NCI-H1092 treated with DMSO at 0.1 percent for 48 hours (cell line): ENCODE measurements at places on chromosomes 4 and X.

DNA sequence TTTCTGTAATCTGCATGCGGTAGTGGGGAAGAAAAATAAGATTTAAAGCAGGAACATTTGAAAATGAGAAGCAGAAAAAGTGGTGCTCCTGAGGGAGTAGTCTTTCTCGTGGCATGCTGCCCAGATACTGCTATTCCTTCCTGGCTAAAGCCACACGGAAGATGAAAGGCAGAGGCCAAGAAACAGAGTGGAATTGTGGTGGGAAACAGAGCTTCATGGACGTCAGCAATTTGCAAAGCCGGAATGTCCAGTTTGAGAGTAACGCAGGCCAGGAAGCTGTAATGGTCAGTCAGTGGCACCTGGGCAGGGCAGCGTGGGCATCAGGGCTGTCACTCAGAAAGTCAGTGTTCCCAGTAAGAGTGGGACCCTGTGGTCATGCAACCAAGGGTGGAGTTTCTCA is 63.7 kb upstream of the FMR1 start:
- DNase-seq: no peak

DNA sequence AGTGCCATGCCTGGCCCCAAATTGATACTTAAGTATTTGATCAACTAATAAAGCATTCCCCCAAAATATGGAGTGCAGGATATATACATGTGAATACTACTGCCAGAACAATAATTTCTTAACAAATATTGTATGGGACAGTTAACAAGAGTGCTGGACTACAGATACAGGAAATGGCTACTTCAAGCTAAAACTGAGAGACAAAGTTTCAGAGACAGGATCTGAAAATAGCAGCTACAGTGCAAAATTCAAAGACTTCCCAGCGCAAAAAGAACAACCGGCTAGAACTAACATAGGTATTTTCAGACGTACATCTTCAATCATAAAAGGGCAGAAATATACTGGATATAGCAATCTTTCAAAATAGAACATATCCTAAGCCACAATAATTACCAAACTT is 6.3 kb downstream of the ATRX start:
- DNase-seq: no peak

DNA sequence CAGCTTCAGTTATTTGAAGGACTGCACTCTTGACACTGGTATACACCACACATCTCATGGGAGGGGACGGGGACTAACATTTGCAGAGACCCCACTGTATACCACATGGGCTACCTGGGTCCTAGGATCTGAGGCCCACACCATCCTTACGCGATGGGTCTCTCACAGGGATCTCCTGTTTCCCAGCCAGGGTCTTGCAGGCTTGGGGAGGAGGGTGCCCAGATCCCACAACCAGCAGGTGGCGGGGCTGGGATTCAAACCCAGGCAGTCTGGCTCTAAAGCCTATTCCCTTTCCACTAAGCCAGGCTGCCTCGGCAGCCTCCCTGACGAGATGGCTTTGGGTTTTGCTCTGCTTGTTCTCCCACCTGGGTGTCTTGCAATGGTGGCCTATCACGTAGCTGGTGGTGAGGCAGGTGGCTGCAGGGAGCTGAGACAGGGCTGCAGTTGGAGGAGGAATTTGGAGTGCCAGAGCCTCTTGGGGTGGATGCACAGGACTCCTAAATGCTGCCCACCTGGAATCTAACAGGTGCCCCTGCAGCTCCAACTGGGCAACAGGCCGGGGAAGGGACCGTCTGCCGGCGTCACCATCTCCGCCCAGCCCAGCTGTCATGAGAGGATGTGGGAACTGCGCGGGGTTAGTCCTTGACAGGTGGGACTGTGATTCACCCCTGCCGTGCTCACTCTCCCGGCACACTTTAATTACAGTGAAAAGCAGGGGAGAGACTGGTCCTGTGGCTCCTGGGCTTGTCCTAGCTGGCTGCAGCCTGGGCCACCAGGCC is 110.7 kb downstream of the PSAPL1 start:
- DNase-seq: peak; percentile 88

GRCh38 chr4:40202474-40202873 is 5.6 kb downstream of the RHOH start:
- DNase-seq: no peak

DNA sequence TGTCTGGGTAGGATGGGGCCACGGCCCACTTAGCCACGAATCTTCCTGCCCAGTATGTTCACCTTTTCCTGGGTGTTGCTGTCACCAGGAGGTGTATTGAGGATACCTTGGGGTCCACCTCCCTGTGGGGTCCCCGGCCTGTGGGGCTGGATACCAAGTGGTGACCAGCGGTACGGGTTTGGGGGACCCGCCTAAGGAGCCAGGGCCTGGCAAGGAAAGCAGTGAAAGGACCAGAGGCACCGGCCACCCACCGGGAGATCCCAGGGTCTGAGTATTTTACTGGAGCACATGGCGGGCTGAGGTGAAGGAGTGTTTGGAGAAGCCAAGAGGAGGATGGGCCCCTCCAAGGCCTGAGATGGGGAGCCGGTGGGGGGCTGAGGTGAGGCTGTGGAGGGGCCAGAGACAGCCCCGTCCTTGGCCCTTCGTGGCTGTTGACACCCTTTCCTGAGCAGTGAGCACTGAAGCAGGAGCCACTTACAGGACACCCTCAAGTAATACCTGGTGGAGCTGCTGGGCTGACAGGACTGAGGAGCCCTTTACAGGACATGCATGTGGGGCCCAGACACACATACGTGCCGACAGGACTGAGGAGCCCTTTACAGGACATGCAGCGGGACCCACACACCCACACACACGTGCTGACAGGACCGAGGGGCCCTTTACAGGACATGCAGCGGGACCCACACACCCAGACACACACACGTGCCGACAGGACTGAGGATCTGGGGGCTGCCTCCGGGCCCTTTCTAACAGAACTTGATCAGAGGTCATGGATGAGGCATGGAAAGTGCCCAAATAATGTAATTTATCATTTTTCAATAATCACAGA is 38.4 kb downstream of the TMEM271 start:
- no peak for DNase-seq

DNA sequence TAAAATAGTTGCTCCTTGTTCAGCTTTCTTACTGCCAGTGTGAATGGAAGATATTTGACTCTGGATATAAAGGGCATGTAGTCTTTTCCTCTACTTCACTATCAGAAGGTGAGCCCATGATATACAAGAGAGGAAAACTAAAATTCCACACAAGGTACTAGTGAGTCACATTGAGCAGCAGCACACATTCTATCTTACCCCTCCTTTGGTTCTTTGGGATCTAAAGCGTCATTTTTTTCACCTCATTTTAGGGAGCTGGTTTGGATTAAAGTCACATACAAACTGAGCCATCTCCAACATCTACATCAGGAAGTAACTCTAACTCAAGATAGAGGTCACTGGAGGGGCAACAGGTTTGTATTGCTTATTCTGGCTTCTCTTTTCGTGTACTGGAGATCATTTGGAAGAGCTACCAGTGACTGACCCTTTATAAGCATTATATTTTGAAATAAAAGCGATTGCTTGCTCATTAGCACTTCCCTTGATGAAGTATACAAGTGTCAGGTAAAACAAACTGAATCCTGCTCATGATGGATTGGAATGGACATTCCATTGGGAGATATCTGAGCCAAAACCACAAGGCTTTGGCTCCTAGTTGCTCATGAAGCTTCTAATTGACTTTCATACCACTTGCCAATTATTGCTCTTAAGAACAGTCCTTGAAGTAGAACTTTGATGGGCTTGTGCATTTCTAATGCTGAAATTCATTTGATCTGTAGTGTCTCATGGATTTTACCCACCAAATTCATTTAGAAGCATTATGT is 124.1 kb downstream of the SPCS3 start:
- DNase-seq: no peak

DNA sequence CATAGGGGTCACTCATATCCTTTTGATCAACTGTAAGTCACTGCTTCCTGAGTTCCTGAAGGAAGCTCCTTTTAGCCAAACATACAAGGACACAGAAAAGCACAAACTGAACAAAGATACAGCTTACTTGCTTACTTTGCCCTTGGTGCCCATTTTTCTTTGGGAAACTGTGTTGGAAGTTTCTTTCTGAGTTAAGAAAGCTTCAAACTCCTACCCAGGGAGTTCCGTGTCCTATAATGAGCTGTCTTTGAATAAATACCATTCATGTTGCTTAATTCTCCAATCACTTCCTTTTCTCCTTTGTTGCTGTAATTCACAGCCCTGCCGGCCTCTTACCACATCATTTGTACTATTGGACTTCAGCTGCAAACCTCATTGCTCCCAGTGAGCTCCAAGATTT is at the start of gene ADH4:
ADH4 (minus strand) TSS at position 228 of the 400 bp plus-strand sequence; CDS start at position 153, 75 bp downstream.
- no peak for DNase-seq

DNA sequence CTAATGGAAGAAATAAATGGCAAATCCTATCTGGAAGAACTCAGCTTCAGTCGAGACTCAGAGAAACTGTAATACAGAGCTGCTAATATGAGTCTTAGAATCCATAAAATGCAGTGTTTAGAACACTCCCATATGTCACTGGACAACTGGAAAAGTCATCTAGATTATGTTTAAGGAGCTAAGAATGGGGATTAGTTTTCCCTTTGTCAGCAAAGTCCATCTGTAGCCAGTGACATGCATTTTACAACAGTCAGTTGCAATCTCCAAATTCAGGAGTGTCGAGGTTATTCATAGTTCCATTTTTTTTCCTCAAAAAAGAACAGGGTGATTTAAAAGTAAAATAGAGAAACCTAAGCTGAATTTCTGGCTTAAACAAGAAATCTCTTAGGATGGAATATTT is 516.6 kb upstream of the GALNT7 start:
- no peak for DNase-seq

DNA sequence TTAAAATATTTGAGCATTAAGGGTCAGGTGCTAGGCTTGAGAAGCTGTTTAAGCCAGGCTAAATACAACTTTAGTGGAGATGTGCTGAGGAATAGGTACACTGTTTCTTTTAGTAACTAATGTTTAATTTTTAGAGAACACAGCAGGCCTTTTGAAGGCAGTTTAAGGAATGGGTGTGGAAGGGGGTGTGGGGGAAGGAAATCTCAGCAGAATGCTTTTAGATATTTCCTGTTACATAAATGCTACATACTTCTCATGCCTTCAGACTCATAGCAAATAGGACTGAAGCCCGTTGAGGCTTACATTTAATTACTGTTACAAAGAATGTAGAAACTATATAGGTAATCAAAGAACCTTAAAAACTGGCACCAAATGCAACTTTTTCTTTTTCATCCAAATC is 66.3 kb downstream of the WWC2 start:
- no peak for DNase-seq

DNA sequence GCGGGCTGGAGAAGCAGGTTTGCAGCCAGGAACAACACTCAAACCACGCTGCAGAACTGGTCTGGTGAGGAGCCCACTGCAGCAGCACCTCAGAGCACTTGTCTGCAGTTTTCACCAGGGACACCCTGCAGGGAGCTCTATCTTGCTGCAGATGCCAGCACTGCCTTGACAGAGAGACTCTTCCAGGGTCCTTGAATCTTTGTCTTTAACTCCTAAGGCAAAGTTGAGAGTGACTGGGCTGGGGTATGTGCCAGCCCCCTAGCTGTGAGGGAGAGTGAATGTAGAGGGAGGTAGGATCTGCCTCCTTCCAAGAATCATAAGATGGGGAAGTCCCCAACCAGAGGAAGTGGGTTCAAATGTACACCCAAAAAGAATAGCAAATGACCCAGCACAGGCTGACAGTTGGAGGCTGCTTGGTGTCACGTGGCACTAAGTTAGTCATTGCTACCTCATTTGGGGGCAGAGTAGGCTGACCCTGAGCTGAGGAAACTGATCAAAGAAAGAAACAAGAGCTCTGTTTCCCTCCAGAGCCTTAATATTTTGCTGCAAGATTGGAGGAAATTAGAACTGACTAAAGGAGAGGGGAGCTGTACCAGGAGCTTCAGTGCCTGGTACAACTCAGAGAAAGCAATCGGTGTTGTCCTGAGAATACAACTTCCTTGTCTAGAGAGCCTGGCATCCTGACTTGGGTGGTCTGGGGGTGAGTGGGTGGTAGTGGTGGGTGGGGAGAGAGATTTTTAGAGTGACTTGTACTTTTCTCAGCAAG is 28.2 kb upstream of the HUWE1 start:
- no peak for DNase-seq

DNA sequence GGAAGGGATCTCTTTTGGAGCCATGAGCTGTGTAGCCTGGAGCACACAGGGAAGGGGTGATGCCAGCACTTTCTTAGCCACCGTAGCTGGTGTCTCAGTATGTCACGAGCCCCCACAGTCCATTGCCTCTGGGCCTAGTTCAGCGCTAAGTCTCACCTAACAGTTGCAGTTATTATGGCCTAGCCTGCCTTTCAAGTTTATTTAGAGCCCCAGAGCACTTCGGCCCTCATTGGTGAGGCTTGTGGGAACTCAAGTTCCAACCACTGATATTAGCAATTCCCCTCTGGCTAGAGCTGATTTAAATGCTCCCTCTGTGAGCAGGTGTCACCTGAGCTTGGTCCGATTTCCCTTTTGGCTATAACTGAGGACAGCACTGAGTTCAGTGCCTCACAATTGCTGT is 388.4 kb upstream of the MAOA start:
- DNase-seq: no peak

DNA sequence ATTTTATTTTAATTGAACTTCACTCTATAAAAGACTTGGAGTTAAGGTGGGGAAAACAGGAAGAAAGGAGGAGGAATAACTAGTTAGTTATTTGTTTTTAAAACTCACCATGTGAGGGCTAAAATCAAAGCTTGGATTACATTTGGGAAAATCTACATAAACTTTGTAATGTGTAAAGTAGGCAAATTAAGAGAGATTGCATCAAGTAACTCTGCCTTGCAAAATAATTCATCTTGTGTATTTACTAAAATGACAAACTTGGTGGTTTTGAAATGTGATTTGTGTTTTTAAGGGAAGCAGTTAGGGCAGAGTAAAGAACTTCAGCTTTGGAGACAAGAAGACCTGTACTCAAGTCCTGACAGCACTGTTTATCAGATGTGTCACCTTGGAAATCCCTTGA is 43.3 kb upstream of the RASSF6 start:
- DNase-seq: no peak
